Kidney tubule cell (primary cell): ENCODE measurements at places on chromosomes 2 and 18.

DNA sequence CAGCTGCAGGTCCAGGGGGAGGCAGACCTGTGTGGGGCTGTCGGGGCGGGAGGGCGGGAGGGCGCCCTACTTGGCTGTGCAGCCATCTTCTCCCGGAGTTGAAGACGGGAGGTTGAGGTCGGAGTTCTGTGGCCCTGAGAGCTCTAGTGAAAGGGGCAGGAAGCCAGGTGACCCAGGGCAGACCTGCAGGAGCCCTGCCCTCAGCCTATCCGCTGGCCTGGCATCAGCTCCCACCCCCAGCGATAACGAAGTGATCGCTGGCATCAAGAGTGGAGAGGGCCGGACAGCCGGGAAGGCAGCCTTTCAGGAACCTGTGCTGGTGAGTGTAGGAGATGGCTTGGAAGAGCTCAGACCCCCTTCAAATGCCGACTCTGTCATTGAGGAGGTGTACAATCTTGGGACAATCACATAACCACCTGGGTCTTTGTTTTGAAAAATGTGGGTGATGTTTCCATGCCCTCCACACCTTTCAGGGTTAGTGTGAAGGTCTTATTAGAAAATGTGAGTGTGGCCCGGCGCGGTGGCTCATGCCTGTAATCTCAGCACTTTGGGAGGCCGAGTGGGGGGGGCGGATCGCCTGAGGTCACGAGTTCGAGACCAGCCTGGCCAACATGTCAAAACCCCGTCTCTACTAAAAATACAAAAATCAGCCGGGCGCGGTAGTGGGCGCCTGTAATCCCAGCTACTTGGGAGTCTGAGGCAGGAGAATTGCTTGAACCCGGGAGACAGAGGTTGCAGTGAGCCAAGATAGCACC, 1.3 kb downstream of the ARHGEF4 start:
- DNase-seq, result no peak

- DNase-seq, result no peak
These were observed 111.2 kb downstream of the PLB1 start for GRCh38 chr2:28606986-28607441.

DNA sequence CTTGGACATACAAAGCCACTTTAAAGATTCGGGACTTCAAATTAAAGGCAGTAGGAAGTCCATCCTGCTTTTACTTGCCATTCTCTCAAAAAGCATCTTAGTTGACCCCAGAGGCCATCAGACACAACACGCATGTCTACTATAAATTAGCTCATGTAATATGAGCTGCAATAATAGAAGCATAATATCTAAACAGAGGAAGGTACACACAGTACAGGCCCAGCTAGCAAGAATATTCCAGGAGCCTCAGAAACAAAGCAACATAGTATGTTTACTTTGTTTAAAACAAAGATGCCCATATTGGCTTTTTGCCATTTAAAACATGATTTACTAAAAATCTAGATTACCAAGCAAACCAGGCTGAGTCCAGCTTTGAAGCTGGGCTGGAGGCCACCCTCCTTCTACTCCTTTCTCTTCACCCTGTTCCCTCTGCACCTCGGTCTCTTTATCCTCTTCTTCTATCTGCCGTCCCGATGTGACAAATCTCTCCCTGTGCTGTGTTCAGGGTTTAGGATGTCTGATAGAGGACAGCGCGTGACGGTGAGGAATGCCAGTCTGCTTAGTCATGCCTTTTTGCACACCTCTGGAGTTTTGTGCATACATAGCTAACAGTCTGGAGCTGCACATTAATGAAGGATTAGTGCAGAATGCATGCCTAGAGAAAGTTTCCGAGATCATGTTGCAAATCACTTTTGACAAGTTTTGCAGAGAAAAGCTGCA, 28.2 kb downstream of the DTNA start:
- peak; percentile 83 for DNase-seq

- peak; percentile 50 for DNase-seq
These were observed 6.4 kb upstream of the KCMF1 start for GRCh38 chr2:84964406-84965191.

DNA sequence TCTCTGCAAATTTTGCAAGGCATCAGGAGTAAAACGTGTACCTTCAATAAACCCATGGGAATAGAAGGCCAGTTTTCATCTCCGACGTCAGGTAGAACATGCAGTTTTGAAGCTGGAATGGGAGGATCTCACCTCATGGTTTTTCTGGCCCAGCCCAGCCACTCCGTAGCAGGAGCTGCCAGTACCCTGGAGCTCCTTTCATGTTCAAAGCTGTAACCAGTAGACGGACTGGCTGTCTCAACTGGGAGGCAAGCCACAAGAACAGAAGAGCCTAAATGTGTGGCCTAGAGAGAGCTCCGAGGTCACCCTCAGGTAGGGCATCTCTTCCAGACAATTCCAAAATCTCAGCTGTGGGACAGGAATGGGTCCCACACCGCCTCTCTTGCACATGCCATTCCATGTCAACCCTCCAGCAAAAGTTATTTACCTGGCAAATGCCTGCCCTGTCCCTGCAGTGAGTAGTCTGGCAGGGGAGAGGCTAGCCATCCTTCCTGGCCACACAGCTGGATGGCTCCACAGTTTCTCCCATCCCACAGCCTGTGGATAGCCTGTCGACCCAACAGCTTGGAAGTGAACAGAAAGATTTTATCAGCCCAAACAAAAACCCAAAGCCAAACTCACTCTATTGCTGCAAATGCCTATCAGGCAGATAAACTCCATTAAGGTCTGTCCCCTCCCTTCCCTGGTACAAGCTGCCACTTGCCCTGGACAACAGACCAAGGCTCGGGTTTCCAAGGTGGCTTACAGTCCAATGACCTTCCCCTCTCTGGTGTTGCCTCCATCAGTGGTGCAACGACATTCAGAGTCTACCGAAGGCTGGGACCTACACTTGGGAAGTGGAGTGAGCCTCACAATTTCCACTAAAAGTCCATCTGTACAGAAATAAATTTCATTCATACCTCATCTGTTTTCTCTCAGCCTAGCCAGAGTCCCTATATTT, 27.8 kb downstream of the CRACDL start:
- DNase-seq, result no peak

GRCh38 chr2:64581777-64582539, 57.8 kb downstream of the AFTPH start:
- no peak for DNase-seq

GRCh38 chr2:54271843-54272627, 16.0 kb upstream of the TSPYL6 start:
- DNase-seq, result no peak

DNA sequence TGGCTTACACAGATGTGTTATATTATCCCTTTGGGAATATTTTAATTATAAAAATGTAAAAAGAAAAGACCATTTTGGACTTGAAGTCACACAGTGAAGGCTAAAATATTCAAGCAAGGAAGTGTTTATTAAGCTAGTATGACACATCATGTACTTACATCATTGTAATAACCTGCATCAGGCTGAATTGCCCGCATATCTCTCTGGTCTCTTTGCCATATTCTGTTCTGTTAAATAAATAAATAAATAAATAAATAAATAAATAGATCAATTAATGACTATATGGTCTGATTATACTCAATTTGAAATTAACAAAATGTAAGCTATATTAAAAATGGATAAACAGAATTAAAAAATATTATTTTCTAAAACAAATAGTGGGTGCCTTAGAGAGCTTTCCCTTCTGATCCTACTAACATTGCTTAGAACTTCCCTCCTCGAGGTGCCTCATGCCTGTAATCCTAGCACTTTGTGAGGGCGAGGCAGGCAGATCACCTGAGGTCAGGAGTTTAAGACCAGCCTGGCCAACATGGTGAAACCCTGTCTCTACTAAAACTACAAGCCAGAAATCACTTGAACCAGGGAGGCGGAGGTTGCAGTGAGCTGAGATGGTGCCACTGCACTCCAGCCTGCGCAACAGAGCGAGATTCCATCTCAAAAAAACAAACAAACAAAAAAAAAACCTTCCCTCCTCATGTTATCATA, 42.0 kb downstream of the WDR33 start:
- peak; percentile 12 for DNase-seq

GRCh38 chr18:62033207-62033606, 140.4 kb upstream of the RNF152 start:
- no peak for DNase-seq

GRCh38 chr2:189236066-189236465, 56.5 kb upstream of the COL5A2 start:
- DNase-seq, result peak; percentile 62

DNA sequence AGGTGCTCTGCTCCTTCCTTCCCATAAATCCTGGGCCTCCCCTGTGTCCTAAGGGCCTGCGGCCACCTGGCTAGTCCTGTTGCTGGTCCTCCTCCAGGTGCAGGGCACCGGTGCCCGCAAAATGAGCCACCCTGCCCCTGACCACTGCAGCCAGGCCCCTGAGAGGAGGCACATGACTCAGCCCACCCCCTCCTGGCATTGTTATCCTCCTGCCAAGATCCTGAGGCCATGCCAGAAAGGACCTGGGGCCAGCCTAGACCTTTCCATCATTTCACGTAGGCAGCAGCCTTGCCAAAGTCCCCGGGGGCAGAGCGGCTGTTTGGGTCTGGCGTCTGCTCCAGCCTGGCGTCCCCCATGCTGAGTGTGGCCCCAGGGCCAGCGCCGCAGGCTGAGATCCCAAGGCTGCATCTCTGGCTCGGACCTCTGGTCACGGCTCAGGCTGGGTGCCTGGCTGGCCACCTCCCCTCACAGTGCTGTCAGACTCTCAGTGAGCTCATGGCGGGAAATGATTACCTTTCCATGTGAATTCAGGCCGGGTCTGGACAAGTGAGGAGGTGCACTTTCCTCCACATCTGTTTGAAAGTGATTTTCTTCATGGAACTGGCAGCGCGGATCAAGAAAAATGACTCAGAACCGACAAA, 81.0 kb downstream of the NDUFA10 start:
- DNase-seq, result no peak

DNA sequence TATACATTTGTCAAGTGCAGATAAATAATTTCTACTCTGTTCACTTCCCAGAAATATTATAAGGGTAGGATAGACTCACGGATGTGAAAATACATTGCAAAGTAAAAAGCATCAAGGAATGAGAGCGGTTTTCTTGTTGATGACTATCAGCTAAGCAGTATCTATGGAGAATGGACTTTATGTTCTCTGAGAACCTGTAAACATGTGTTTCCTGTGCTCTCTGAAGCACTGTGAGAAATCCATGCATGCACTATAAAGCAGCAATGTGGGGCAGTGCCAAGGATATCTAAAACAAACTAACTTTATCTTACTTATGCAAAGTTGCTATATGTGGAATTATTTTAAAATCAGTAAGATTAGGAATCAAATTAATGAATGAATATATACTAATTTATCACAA, 4.4 kb upstream of the SIGLEC15 start:
- no peak for DNase-seq

GRCh38 chr2:44537264-44537663, 175.5 kb downstream of the CAMKMT start:
- no peak for DNase-seq

- DNase-seq, result peak; percentile 4
These were observed 108.9 kb downstream of the CD226 start for GRCh38 chr18:69838620-69839411.

GRCh38 chr2:136356125-136357006, 238.4 kb upstream of the CXCR4 start:
- DNase-seq, result no peak
